NCI-H1092 (cell line): ENCODE measurements at places on chromosomes 1 and 21.

GRCh38 chr1:156838972-156839371, 19.9 kb downstream of the INSRR start:
- DNase-seq, result peak; percentile 20

- DNase-seq, result no peak
Measured at GRCh38 chr1:156115514-156116374, 1.2 kb downstream of the LMNA start.

- DNase-seq, result peak; percentile 12
Measured at GRCh38 chr1:116737020-116737854, 17.0 kb upstream of the CD2 start.

DNA sequence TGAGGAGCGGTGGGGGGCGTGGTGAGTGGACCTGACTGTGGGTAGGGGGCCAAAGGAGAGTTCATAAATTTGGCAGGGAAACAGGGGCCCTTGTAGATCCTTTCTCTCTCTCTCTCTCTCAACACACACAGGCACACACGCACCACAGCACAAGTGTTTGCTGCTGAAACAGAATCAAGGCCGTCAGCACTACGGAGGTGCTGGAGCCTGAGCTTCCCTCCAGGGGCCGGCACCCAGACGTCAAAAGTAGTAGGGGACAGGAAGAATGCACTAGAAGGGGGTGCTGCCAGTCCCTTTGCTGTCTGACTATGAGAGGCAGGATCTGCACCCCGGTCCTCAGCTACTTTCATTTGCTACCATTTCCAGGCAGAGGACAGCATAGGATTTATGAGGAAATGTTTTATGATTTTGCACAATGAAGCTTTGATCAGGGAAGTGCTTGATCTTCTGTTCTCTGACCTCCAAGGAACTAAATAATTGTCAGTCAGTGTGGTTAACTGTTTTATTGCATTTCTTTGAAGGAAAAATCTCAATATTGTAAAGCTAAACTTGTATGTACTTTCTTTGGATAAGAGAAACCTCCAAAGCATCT, 74.3 kb upstream of the FAM3B start:
- no peak for DNase-seq

DNA sequence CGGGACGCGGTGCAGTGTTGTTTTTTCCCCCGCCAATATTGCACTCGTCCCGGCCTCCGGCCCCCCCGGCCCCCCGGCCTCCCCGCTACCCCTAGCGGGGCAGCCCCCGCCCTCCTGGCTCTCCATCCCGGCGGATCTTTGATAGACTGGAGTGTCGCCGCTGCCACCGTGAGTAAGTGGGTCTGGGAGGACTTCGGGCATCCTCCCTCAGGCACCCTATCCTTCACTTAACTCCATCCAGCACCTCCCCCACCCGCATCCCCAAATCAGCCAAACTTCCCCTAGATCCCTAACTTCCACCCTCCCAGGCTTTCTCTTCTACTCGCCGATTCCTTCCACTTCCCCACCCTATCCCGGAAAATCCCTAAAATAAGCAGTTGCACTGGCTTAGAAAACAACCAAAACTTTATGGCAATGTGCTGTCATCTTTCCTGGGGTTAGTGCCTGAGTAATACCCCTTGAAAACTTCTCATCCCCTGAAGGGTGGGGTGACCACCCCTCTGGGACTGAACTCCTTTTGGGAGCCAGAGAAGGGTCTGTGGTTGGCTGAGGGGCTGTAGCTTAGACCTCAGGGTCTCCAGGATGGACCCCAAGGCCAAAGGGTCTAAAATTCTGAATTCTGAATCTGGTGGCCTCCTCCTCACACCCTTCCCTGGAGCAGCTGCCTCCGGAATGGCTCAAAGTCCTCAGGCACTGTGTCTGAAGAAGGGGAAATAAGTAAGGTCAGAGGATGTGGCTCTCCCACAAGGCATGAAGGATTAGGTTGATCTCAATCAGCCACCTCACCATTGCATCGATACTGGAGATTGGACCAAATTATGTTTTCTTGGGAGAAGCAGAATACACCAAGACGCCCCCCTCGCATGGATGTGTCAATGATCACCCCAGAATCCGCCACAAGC, 12.2 kb downstream of the THBS3 start:
- DNase-seq, result no peak

DNA sequence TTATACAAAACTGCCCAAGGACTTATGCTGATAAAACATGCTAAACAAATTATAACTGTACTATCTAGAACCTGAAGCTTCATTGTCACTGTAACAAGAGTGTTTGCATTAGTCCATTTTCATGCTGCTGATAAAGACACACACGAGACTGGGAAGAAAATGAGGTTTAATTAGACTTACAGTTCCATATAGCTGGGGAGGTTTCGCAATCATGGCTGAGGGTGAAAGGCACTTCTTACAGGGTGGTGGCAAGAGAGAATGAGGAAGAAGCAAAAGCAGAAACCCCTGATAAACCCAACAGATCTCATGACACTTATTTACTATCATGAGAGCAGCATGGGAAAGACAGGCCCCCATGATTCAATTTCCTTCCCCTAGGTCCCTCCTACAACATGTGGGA, 100.4 kb downstream of the SPATA6 start:
- DNase-seq, result no peak

DNA sequence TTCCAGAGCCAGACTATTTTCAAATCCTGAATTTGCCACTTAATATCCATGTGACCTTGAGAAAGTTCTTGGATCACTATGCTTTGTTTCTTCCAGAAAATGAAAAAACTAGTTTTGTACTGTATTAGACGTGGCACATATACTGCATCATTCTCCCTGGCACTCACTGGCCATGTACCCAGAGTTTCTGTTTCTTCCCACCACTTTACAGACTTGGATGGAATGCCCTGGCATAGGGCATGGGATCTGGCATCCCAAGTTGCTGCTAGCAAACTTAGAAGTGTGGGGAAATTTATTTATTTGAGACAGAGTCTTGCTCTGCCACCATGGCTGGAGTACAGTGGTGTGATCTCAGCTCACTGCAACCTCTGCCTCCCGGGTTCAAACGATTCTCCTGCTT, 10.0 kb downstream of the KLF18 start:
- DNase-seq, result no peak

- DNase-seq, result no peak
Measured at GRCh38 chr1:21896652-21897532, 40.2 kb downstream of the HSPG2 start.

GRCh38 chr21:38352536-38353219, 95.9 kb downstream of the KCNJ15 start:
- DNase-seq, result peak; percentile 61

- DNase-seq, result no peak
Measured at GRCh38 chr1:212529211-212529741, 79.3 kb upstream of the ATF3 start.

GRCh38 chr1:197254866-197255265, 13.2 kb upstream of the CRB1 start:
- DNase-seq, result no peak
